ENCODE measurements at places on chromosomes 1 and 21.

- peak; percentile 43 for DNase-seq
Measured at GRCh38 chr1:225653463-225654276, 747 bp upstream of the ENAH start.

DNA sequence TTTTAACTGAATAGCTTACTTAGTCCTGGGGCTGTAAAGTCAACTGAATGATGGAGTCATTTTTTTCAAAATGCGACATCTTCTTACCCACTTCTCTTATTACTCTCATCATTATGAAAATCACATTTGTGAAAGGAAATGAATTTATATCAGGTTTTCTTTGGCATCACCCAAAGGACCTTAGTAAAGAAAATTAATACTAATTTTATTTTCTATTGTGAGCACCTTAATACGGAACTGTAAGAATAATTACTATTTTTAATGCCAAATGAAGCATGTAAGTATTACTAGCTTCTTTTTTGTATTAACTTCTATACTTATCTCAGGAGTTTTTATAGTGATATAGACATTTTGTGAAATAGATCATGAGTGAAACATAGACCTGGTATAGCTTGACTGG, 30.9 kb downstream of the PTPRC start:
- no peak for DNase-seq

- DNase-seq, result no peak
Measured at GRCh38 chr1:211478376-211478775, 13.6 kb downstream of the RD3 start.

DNA sequence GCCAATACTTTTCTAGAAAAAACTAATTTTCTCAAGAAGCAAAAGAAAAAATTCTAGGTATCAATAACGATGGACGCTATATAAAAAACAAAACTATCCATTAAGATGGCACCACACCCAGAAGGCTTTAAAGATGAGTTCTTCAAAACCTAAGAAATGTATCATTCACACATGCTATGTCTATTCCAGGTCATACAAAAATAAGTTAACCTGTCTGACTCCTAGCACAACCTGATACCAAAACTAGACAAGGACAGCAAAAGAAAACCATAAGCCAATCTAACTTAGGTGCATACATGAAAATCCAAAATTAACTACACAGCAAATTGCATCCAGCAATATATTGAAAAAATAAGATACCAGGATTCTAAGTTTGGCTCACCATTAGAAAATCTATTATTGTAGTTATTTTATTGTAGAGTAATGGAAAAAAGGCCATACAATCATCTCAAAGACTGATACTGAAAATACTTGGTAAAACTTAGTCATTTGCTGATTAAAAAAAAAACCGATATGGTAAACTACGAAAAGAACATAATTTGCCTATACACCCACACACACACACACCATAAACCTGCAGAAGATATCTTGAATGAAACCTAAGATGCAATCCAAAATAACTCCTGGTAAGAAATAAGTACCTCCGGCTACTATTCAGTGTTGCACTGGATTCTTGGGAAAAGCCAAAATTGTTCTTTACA, 55.0 kb downstream of the TRAF5 start:
- no peak for DNase-seq

- no peak for DNase-seq
Measured at GRCh38 chr21:32336711-32337110, 38.1 kb downstream of the MRAP start.

DNA sequence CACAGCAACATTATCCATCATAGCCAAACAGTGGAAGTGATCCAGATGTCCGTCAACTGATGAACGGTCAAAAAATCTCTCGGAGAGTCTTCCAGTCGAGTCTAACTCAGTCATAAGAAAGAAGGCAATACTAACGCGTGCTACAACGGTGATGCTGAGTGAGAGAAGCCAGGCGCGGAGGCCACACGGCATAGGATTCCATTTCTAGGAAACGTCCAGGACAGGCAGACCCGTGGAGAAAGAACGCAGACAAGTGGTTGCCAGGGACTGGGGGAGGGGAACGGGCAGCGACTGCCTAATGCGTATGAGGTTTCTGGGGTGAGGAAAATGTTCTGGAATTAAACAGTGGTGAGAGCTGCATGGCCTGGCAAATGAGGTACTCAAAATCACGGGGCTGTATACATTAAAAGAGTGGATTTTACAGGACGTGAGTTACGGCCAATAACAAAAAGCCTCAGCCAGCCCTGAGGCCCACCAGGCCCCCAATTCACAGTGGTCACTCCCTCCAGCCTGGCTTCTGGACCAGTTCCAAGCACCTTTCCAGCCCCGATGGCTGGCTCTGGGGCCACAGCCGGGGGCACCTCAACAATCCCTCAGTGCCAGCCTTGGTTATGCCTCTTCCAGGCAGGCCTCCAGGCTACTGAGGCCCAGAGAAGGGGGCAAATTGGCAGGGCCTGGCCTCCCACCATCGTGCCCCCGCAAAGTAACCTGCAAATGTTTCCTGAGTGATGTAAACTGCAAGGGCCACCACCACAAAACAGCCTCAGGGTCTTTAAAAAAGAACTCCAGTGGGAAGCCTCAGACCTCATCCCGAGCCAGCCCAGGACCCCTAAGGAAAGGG, 3.4 kb downstream of the WNT9A start:
- no peak for DNase-seq

DNA sequence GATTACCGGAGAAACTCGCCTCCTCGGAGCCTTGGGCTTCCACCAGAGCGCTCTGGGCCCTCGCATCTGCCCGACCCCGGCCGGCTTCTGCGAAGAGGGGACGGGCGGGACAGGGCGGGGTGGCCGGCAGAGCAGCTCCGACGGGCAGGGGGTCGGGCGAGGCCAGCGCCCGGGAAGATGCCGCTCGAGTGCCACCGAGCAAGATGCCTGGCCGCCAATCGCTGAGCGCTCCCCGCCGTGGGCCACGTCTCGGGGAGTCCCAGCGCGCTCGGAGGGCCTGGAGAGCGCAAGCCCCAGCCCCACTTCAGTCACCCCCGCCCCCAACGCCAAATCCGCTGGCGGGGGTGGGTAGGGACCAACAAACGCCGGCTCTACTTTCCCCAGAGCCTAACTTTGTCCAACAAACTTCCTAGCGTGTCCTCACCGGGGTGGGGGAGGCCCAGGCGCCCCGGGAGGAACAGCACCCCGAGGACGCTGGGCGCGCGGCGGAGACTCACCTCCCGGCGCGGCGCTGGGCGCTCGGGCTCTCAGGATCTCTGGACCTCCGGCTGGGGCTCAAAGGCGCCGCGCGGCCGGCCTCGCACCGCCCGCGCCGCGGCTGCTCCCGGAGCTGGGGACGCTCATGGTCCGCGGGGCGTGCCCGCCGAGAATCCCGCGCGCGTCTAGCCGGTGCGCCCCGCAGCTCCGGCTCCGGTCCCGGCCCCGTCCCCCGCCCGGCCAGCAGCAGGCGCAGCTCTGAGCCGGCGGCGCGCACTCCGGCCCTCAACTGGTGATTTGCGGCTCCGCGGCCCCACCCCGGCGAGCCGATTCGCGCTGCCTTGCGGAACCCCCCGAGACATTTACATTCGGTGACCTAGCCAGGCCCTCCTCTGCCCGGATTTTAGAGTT, at the start of gene BCAR3:
TSS of gene BCAR3 (minus strand) at position 737 of the 888 bp plus-strand sequence. CDS start 6,907 bp downstream, outside the sequence.
- DNase-seq, result no peak

GRCh38 chr1:19918057-19918456, 5.4 kb downstream of the PLA2G2E start:
- DNase-seq, result peak; percentile 52

DNA sequence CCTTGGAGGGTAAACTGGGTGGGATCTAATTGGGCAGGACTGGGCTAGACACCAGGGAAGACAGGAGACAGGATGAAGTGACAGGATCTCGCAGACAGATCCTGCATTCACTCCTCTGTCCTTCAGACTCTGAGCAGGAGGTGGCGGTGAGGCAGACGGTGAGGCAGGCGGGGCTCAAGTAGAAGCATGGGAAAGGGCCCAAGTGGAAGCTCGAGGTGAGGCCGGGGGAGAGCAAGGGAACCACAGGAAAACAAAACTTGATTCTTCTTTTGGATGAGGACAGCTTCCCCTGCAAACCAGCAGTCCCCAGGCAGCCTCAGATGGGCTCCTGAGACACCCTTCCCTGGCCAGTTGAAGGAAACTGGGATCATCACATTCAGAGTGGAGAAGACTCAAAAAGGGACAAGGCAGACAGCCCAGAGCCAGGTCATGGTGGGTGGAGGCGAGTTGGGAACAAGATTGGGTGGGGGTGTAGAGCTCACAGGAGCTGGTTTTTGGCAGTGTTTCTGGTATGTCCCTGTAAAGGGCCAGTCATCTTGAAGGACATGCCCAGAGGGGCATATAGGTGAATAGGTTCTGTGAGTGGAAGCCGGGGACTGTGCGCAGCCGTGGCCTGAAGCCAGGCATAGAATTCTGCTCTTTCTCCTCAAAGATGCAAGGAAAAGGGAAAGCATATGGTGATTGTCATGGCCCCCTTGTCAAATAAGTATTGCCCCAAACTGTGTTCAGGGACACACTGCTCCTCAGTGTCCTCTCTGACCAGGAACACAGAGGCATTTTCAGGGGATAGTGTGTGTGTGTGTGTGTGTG, 18.0 kb downstream of the INKA2 start:
- no peak for DNase-seq

DNA sequence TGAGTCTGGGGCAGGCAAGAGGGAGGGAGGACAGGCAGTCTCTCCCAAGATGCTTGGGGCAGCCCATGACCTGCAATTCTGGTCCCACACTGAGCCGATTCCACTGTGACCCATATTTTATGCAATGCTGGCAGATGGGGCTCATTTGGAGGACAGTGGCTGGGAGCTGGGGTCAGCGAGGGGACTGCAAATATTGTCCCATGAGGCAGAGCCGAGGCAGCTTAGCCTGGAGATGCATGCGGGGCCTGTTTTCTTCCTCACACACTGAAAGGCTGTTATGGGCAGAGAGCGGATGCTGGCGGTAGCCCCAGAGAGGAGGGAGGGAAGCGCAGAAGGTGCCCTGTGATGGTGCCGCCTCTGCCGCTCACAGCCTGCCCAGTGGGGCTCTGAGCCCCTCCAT, 128.5 kb upstream of the POU3F1 start:
- DNase-seq, result no peak

DNA sequence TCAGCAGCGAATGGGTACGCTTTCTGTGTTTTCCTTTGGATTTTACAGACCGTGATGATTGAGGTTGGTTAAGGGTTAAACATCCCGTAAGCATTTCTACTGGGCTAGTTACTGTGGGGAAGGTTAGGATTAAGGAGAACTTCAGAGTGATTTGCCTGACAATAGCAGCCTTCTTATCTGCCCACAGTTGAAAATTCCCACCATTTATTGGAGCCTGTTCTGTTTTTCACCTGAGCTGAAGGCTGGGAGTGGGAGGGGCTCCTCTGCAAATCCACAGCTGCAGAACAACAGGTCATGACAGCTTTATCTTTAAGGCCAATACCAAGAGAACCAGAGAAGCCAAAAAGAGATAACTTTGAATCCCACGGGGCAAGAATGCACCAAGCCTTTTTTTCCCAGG, 168.6 kb downstream of the KAZN start:
- no peak for DNase-seq

- DNase-seq, result no peak
Measured at GRCh38 chr1:53380296-53380695, 52.4 kb upstream of the LRP8 start.

GRCh38 chr1:8816831-8817411, 519 bp downstream of the RERE start:
- DNase-seq, result no peak

DNA sequence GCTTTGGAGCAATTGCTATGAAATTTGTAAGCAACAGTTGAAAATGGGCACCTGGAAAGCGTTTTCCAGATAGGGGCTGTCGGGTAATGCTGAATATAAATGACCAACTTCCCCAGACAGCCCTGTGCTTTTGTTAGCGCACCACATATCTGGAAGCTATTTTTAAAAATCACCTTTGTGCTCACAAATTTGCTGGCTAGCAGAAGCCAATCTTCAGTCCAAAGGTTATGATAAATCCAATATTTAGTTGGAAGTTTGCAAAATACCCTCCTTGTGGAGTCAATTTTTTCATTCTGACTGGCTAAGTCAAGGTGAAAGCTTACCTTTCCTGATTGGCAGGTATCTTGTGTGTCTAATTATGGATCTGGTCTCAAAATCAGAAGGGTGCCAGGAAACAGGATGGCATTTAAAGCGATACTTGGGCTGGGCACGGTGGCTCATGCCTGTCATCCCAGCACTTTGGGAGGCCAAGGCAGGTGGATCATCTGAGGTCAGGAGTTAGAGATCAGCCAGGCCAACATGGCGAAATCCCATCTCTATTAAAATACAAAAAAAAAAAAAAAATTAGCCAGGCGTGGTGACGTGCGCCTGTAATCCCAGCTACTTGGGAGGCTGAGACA, 124.1 kb upstream of the AJAP1 start:
- no peak for DNase-seq

GRCh38 chr1:226697151-226697928, 41.7 kb downstream of the ITPKB start:
- no peak for DNase-seq

- DNase-seq, result no peak
Measured at GRCh38 chr1:58116284-58116683, 430.2 kb downstream of the OMA1 start.

DNA sequence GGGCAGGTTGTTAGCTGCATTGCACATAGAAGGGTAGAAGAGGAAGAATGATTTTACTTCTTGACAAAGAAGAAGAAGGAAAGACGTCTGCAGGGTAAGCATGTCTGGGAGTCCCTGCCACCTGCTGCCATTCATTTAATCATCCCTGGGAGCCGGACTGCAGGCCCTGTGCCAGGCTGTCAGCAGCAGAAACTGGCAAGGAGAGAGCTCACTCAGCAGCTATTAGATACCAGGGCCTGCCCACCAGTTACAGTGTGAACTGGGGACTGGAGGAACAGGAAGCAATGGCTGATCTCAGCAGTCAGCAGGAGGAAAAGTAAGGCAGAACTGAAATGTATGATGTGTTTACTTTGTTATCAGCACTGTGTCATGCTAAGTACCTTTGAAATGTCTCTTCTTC, 75.7 kb upstream of the C1orf87 start:
- no peak for DNase-seq

DNA sequence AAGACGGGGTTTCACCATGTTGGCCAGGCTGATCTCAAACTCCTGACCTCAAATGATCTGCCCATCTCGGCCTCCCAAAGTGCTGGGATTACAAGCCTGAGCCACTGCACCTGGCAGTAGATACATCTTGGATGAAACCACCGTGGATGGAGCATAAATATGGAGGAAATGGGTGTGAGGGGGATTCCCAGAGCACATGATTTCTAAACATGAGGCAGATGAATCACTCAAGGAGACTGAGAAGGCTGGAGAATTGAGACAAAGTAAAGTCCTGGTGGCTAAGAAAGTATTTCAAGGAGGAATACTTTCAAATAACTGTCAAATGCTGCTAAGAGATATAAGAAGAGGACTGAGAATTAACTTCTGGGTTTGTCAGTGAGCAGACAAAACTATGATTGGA, 5.4 kb upstream of the PGBD5 start:
- DNase-seq, result no peak

- DNase-seq, result no peak
Measured at GRCh38 chr1:195336812-195337211, 1271.4 kb downstream of the KCNT2 start.

DNA sequence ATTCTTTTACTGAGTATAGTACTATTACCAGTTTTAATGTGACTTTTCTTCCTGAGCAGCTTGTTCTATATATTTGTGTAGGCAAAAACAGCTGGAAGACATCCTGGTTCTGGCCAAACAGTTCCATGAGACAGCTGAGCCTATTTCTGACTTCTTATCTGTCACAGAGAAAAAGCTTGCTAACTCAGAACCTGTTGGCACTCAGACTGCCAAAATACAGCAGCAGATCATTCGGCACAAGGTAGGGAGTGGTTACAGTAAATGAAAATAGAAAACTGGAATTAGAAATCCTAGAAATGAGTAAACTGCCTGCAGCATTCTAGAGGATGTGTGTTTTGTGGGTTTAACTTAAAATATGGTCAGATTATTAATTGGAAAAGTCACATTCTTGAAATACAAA, 64.1 kb upstream of the BMP8A start:
- no peak for DNase-seq

All from GM04504 (cell line).